CD4-positive, alpha-beta T cell treated with Interleukin-6 for 4 hours (primary cell): ENCODE measurements at places on chromosomes 7 and 10.

- no peak for DNase-seq
Observed at GRCh38 chr10:5151076-5151475, 33.9 kb downstream of the AKR1C8 start.

DNA sequence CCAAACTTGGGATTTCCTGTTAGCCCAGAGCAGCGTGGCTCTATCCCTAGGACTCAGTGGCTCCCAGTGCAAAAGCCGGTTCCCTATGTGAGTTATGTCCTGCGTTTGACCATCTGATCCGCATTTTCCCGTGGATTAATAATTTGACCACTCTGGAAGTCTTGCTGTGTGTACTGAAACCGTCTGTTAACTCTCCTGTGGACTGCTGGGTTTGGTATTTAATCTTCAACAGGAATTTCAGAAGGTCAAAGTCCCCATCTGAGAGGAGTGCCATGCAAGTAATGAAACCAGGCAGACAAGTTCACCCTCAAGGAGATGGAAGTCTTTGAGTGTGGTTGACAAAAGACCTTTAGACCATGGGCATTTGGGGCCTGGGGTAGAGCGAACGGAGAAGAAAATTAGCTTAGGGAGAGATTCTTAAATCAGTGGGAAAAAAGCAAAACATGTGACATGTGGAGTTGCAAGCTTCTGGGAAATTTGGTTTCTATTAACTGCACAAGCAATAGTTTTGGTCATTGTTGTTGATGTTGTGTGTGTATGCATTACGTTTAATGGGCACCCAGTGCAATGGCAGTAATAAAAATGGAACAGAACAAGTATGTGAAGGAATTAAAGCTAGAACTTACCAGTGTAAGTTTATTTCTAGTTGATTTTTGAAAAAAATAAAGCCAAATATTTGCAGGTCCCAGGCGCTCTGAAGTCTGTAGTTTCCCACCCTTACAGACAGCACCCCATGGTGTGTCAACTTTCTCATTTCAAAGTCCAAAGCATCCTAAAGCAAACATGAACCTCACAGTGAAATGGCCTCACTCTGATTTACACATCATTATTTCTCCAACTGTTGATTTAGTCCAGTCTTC, 38.2 kb downstream of the LYZL1 start:
- DNase-seq: no peak

GRCh38 chr10:60207894-60208293, 181.8 kb downstream of the ANK3 start:
- no peak for DNase-seq

DNA sequence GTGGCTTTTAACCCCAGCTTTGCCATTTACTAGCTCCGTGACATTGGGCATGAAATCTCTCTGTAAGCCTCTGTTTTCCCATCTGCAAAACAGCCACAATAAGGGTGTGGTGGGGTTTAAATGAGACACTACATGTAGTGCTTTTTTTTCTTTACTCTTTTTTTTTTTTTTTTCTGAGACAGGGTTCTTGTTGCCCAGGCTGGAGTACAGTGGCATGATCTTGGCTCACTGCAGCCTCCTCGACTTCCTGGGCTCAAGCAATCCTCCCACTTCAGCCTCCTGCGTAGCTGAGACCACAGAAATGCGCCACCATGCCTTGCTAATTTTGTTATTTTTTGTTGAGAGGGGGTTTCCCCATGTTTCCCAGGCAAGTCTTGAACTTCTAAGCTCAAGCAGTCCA, 8.3 kb upstream of the DENND10 start:
- peak; percentile 14 for DNase-seq

GRCh38 chr10:130499541-130499940, 363.4 kb downstream of the GLRX3 start:
- DNase-seq: no peak
